Mucosa of gallbladder (tissue), 1 donor: ENCODE measurements at places on chromosomes 3 and 15. TPM values are rescaled to one million over a fixed set of nuclear protein-coding genes. Genes with fewer than 3 reads are reported as not detected.

DNA sequence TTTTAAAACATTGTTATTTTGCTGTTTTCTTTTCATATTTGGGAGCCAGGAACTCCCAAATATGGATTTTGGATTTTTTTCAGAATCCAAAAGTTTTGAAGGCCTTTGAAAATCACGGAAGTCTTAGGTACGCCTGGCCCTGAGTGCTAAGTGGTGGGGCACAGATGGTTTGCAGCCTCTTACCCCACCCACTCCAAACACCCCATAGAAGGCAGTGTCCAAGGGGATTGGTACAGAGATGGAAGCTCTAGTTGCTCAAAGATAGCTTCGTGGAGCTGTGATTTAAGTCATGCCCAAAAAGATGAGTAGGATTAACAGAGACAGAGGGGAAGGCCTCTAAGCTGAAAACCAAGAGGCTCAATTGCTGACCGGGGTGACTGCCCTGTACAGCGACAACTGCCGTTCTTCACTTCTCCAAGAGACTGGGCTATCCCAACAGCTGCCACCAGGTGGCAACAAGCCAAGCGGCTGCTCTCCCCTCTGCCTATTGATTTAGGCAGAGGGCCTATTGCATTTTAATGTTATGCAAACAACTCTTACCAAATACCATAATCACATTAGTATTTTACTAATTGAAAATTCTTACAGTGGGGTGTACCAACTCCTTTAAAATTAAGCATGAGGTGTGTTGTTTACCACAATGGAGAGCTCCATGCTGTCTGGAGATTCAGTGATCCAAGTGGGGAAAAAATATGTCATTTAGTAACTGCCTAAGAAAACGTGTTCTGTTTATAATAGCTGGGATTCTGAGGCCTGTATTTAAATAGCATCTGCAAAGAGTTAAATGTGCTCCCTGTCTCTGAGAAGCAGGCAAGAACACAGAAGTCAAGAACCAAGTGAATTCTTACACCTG lies 64.0 kb upstream of the C15orf61 start:
- peak; percentile 83 for DNase-seq

DNA sequence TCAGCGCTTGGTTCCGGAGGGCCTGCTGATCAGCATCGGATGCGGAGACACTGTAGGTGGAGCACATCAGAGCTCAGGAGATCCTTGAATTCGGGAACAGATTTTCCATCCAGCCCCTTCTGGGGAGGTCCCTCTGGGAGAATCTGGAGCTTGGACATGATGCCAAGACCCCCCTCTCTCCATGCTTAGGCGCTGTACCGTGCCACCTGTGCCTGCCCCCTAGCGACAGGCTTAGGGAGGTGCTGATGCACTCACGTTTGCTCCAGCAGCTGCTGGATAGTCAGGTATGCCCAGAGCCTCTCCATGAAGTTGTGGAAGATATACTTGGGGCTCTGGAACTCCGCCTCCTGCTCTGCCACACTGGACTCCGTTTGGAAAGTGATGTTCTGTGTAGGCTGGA lies 9.7 kb downstream of the ITIH4 start:
- DNase-seq: no peak

MESP2 gene
- total RNA-seq: 0.75 TPM

DNA sequence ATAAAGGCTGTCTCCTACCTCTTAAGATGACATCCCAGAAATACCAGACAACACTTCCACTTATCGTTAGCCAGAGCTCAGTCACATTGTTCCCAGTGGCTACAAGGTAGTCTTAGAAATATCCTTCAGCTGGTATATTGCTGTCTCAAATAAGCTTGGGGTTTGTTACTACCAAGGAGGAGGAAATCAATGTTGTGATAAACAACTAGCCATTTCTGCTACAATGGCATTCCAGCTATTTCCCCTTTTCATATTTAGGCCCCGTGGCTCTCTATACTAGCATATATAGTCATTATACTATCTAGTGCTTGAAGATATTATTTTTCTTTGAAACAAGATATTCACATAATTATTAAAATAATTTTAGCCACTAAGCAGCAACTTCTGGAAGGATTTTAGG lies 56.5 kb downstream of the VPS8 start:
- DNase-seq: no peak

DNA sequence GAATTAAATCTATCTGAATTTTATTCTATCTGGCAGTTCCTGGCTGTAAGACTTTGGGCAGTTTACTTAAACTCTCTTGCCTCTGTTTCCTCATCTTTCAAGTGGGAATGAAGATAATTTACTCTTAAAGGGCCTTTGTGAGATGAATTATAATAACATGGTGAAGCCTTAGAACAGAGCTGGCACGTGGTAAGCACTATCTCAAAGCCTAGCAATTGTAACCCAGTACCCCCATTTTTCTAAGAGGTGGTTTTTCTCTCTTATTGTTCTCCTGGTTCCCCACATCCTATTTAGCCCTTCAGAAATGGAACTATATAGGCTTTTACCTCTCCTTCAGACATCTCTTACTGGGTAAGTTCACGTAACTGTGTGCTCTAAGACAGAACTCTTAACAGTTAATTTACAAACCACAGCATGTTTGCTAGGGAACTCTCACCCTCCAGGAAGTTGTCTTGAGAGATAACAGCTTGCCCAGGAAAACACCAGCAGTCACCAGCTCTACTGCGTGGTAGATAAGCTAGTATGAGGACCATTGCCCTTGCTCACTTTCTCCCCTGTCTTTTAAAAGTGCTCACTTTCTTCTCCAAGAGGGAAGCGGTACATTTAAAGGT lies 12.3 kb upstream of the CRBN start:
- DNase-seq: peak; percentile 19

DNA sequence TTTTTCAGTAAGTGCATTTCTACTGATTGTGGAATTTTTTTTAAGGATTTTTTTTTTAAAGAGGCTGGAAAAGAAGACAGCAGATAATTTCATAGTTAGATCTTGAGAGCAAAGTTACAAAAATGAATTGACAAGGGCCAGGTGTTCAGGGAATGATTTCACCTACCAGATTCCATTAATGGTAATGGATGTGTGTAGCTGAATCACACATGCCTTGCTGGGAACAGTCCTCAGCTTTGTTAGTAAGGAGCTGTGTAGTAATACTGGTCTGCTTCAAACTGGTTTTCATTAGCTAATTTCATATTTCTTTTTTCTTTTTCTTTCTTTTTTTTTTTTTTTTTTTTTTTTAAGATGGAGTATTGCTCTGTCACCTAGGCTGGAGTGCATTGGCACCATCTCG lies 16.0 kb downstream of the NR1D2 start:
- no peak for DNase-seq
